ENCODE measurements at places on chromosomes 1 and 21. TPM values are rescaled to one million over a fixed set of nuclear protein-coding genes. Genes with fewer than 3 reads are reported as not detected.

The MYOG gene
- total RNA-seq, result not detected

The TMPRSS2 gene
- total RNA-seq, result 0.36 TPM

The VTCN1 gene
- under 0.01 TPM for total RNA-seq

The TCP10L gene
- total RNA-seq, result not detected

The CD1B gene
- total RNA-seq, result not detected

The KCNJ6 gene
- not detected for total RNA-seq

The SELENBP1 gene
- 42.0 TPM for total RNA-seq

The SVBP gene
- total RNA-seq, result 10.3 TPM

Measured in melanocyte of skin (primary cell).